ENCODE measurements at places on chromosomes 2 and 18. TPM values are rescaled to one million over a fixed set of nuclear protein-coding genes. Genes with fewer than 3 reads are reported as not detected.

DNA sequence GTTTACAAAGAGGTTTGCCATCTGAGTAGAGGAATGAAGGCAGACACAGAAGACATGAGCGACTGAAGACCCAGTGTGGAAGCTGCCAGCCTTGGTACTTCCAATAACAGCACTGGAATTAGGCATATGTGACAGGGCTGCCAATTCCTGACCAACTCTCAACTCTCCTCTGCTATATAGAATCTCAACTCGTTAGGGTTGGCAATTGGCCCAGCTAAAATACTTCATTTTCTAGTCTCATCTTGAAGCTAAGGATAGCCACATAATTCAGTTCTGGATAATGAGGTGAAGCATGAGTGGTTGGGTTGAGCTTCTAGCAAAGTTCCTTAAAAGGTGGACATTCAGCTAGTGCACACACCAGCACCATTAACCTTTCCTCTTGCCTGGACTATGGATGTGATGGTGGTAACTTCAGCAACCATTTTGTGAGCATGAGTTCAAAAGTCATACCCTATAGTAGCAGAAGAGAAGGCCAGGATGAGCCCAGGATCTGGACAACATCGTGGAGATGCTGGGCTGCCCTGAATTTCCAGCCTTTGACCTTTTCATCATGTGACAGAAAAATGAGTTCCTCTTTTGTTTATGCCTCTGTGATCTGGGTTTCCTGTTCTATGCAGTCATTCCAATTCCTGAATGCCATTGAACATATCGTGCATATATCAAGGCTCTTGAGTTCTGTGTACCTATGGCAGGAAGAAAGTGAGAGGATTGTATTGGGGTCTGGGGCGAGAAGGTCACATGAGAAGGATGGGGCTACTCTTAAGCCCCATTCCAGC, 68.1 kb upstream of the HAAO start:
- DNase-seq, result no peak

- no peak for DNase-seq
Observed at GRCh38 chr2:135882415-135882814, 6.2 kb upstream of the MCM6 start.

Gene OTX1
- not detected for total RNA-seq

Gene NEMP2
- total RNA-seq, result 4.6 TPM

Gene ACMSD
- total RNA-seq, result 91.4 TPM

Gene TANK
- total RNA-seq, result 46.0 TPM

Gene UGT1A8
- not detected for total RNA-seq

DNA sequence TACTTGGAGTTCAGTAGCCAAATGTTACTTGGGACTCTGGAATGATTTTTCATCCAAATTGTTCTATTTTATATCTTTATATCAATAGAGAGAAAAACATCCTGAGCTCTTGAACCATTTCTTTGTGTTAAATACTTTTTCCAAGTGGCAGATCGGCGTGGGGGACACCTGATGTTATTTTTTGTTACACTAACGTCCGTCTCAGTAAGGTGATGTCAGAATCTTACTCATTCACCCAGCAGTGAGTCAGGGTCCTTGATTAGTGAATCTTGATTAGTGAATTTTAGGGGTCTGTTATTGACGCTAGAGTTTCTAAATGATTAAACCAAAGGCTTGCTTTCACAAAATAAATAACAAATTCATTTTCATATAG, 1.7 kb downstream of the MIB1 start:
- no peak for DNase-seq

DNA sequence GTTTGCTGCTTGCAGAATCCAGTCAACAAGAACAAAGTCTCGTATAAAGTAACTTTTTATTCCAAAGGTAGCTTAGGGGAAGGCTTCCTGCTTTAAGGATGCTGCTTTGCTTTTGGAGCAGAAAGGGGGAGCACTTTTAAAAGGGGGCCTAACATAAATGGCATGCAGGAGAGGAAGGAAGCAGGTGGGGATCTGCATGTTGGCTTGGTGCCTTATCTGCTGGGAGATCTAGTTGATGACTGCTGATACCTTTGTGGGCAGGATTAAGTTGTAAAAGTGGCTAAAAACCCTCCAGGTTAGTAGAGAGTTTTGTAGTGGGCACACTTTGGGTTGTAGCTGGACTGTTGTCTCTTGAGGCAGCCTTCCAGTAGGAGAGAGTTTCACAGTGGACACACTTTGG, 22.5 kb downstream of the UBR3 start:
- DNase-seq, result no peak
